ENCODE measurements at places on chromosomes 12 and 14.

GRCh38 chr12:67512061-67512460 lies 136.5 kb upstream of the DYRK2 start:
- DNase-seq: no peak

- peak; percentile 21 for DNase-seq
These were observed 61.4 kb downstream of the VWF start for GRCh38 chr12:6062757-6063735.

- DNase-seq: no peak
These were observed 79.8 kb upstream of the FSCB start for GRCh38 chr14:44586910-44587309.

GRCh38 chr12:57235017-57235727 lies 5.7 kb downstream of the SHMT2 start:
- no peak for DNase-seq

DNA sequence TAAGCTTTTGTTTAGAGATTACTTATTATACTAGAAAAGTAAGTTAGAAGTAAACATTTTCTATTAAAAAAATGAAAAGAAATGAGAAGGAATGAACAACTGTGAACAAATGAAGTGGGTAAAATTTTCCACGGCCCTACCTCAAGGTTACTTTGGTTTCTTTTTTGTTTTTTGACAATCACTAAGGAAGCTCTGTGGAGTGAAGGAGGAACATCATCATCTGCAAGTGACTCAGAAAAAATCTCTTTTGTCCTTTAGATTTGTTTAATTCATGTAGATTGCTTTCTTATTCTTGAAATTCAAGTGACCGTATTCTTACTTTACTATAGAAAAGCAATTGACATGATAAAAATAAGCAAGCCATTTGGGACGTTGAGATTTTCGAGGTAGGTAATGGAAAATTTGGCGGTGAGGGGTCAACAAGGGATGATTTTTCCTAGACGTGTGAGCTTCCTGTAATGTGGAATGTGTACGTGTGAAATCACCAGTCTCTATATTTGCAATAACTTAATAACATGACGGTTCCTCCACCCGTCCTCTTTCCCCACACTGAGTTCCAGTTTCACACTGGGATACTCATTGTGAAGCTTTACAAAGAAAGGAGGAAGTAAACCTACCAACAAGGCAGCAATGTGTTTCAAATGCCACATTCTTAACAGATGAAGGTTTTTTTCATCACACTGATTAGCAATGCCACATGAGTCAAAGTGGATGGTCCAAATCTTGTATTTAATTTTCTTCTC lies 62.3 kb upstream of the EGLN3 start:
- DNase-seq: no peak

GRCh38 chr14:74415115-74415437 lies 10.9 kb downstream of the SYNDIG1L start:
- no peak for DNase-seq

- DNase-seq: no peak
These were observed 388.5 kb downstream of the AACS start for GRCh38 chr12:125453751-125454150.

DNA sequence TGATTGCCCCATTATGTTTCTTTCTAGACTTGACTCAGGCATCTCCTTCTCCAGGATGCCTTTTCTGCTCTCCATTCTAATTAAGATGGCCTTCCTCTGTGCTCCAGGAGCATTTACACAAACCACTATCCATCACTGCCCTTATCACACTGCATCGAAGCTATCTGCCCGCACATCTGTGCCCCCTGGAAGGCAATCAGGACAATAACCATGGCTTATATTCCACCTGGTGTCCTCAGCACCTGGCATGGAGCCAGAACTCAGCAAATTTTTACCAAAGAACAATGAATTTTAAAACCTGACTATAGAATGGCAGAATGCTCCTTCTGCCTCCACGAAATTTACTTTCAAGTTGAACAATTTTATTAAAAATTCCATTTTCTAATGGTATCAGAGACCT lies 465.8 kb downstream of the APAF1 start:
- DNase-seq: no peak

- DNase-seq: no peak
These were observed 592.7 kb downstream of the ETNK1 start for GRCh38 chr12:23217667-23218066.

DNA sequence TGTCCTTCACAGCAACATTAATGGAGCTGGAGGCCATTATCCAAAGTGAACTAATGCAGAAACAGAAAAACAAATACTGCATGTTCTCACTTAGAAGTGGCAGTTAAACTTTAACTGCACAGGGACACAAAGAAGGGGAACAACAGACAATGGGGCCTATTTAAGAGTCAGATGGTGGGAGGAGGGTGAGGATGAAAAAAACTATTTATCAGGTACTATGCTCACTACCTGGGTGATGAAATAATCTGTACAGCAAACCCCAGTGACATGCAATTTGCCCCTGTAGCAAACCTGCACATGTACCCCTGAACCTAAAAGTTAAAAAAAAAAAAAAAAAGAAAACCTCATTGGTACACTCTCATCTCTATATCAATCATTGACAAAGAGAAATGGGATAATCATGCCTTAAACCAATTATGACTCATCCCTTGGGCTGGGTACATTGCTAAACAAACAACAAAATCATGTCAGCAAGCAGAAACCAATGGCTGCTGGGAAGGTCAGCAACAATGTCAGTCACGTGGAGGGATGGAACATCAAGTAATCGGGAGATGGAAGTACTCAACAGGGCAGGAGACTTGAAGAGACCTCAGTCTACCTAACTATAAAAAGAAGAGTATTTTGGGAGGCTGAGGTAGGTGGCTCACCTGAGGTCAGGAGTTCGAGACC lies 479.2 kb downstream of the RMST start:
- DNase-seq: no peak

GRCh38 chr12:7189398-7190267 lies at the start of gene PEX5:
Gene PEX5, plus strand, starts transcription at chr12:7189686. Its CDS starts 692 bp downstream, at chr12:7190378.
- peak; percentile 77 for DNase-seq

- no peak for DNase-seq
These were observed 102.6 kb downstream of the OSBPL8 start for GRCh38 chr12:76457010-76457409.

DNA sequence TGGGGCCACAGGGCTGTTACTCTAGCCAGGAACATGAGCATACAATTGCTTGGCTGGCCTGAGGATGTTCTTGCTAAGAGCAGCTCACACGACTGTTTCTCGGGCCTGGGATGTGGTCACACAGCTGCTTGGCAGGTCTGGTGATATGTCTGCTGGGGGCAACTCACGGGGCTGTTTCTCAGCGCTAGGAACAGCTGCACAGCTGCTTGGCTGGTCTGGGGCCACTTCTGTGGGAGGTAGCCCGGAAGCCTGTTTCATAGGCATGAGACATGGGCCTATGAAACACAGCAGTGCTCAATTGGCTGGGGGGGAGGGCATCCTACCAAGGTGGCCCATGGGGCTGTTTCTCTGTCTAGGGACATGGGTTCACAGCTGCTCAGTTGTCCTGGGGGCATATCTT lies 73.4 kb upstream of the DDHD1 start:
- DNase-seq: no peak

- no peak for DNase-seq
These were observed 2.7 kb downstream of the SRSF5 start for GRCh38 chr14:69769623-69770022.

GRCh38 chr14:84998216-84998615 lies 531.7 kb upstream of the FLRT2 start:
- no peak for DNase-seq

DNA sequence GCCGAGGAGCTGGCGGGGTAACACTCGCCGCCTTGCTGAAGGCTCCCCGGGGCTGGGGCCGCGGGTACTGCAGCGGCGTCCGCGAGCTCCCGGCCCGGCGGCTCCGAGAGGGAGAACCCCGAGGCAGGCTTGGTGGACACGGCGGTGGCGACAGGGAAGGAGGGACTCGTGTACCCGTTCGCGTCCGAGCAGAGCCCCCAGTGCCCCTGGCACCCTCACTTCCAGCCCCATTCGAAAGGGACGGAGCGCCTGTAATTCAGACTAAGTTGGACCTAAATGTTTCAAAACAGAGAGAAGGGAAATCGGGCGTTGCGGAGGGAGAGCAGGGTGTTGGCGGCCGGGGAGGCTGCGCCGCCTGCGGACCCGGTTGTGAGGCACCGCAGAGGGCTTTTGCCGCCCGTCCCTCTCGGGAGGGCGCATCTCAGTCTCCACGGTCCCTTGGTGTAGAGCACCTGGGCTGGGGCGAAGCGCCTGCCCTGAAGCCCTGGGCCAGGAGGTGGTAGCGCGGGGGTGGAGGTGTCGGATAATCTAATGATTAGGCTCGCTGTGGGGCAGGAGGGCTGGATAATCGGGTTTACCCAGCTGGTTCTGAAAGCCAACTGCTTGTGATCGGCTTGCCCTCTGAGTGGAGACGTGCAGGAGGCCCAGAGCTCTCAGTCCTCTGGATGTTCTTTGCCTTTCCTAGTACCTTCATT lies 771 bp downstream of the DAAM1 start:
- no peak for DNase-seq

- no peak for DNase-seq
These were observed 45.6 kb downstream of the OVCH1 start for GRCh38 chr12:29451888-29452287.

- no peak for DNase-seq
These were observed 76.7 kb downstream of the NKX2-1 start for GRCh38 chr14:36443374-36443773.

- DNase-seq: no peak
These were observed 223.5 kb upstream of the NUDT4 start for GRCh38 chr12:93154096-93154728.

- no peak for DNase-seq
These were observed 3.3 kb downstream of the ALDH6A1 start for GRCh38 chr14:74080820-74081460.

GRCh38 chr12:93015871-93016751 lies 87.0 kb upstream of the EEA1 start:
- no peak for DNase-seq

DNA sequence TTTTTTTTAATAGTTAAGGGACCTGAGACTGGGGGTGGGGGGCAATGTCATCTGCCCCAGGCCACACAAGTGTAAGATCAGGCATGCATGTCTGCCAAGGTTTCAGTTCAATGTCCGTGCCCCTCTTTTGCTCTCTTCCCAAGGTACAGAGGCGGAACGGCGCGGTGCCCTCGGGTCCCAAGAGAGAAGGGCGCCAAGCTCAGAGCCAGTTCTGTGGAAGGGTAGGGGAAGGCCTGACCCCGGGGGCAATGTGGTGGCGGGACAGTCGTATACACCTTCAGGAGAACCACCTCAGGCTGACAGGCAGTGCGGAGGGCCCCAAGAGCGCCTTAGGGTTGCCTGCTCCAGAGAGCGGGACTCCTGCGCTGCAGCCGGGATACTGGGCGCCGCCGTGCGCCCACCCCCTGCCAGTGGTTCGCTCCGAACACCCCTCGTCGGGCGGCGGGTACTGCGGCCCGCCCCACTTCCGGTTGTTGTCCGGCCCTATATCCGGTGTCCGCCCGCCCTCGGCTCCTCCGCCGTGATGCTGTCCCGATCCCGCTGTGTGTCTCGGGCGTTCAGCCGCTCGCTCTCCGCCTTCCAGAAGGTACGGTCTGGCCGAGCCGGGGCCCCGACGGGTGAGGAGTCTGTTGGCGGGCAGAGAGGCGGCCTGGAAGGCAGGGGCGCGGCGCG lies at the start of gene DLST:
Gene DLST, plus strand, starts transcription at position 486 of the 672 bp plus-strand sequence. Its CDS starts 38 bp downstream, at position 524.
- DNase-seq: peak; percentile 66

- DNase-seq: peak; percentile 60
These were observed 2.8 kb upstream of the SMUG1 start for GRCh38 chr12:54191550-54192022.

DNA sequence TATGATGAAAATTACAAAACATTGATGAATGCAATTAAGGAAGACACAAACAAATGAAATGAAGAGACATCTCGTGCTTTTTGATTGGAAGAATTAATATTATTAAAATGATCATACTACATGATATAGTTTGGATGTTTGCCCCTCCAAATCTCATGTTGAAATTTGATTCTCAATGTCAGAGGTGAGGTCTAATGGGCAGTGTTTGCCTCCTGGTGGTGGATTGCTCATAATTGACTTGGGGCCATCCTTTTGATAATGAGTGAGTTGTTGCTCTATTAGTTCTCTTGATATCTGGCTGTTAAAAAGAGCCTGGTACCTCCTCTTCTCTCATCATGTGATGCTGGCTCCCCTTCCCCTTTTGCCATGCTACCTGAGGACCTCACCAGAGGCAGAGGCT lies 56.7 kb downstream of the CD163L1 start:
- DNase-seq: no peak

- DNase-seq: no peak
These were observed 525.2 kb upstream of the CCDC196 start for GRCh38 chr14:65961004-65961403.

- DNase-seq: no peak
These were observed 598.4 kb downstream of the RPL10L start for GRCh38 chr14:46053221-46053620.

GRCh38 chr12:95216711-95217376 lies 423 bp downstream of the FGD6 start:
- no peak for DNase-seq

DNA sequence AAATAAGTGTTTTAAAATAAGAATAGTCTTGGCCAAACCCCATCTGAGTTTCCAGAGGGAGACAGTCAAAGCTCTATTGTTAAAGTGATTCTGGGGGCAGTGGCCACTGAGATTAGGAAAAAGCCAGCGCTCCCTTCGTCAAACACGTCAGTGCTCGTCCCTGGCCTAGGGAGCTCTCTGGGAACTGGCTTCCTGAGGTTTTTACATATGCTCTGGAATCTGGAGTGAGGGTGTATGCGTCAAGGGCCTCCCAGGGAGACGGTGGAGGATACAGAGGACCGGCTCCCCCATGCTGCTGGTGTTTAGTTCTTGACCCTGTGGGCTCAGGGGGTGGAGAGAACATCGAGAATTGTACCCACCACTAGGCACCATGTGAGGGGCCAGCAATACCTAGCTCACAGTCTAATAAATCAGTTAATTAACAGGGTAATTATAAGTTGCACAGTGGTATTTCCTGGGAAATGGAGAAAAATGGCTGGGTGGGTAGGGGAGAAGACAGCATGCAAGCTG lies 87.0 kb downstream of the SLC25A47 start:
- no peak for DNase-seq

Data from AG04450 (cell line).